ENCODE measurements at places on chromosomes 3 and 15.
A peak's percentile ranks its signal among the peaks of the same experiment; 100 is the strongest.

GRCh38 chr3:195131176-195131575 lies 139.8 kb downstream of the XXYLT1 start:
- no peak for DNase-seq

GRCh38 chr3:103218146-103218545 lies 783.3 kb downstream of the ZPLD1 start:
- DNase-seq, result no peak

GRCh38 chr15:20340931-20341661 lies 200.5 kb downstream of the GOLGA6L6 start:
- DNase-seq, result peak; percentile 50

DNA sequence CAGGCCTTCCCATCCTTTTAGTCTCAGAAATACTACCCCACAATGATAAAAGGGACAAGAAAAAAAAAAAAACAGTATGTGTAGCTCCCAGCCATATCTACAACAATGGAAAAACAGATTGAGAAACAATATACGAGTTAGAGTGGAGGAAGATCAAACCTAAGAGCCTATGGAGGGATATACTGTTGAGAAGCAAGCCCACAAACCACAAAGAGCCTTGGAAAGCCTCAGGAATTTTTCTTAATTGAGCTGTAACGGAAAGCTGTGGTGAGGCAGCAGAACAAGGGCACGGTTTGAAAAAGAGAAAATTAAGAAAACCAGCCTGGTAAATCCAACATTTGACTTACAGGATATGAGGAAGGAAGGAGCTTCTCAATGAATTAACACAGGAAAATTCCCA lies 21.4 kb downstream of the KPNA1 start:
- DNase-seq, result no peak

DNA sequence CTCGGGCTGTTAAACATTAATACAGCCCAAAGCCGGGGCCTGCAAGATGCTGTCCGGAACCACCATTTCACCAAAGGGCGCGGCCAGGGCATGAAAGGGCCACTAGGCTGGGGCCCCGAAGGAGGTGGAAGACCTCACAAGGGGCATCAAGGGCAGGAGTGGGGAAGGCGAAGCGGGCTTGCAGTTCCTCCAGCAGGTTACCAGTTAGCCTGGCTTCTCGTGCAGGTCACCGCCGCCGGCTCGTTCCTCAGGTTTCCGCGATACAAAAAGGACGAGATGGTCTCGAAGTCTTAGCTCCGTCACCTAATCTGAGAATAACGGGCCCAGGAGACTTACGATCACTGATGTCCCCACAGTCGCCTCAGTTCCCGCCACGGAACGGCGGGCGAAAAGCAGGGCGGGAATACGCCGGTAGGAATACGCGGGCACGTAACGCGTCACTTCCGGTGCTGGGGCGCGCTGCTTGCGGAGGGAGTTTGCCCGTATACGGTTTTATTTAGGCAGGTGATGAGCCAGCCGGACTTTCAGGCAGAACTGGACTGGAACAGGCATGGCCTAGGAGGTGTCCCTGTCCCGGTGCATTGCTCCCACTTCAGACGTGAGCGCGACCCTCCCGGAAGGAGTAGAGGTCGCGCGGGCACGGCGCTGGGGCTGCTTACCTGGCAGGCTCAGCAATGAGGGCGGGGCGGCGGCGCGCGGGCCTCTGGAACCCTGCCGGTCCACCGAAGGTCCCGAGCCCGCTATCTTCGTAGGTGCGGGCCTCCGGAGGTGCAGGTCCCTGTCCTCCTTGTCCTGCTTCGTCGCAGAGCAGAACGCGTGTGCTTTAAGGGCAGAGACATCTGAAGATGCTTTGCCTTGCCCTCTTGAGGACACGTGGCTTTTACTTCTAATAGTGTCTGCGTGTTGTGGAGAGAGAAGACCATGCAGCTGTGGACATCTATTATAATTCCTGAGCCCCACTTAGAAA lies at the start of gene RFC4:
Gene RFC4 (minus strand): TSS at position 394 of the 967 bp plus-strand sequence. CDS start 1,769 bp downstream, outside the sequence.
- DNase-seq, result peak; percentile 87

Measured in activated T-cell treated with anti-CD3 and anti-CD28 coated beads, Interleukin-2, amount 50 U/mL, for 1 hour (primary cell).